ENCODE measurements at places on chromosomes 12 and 14.

- no peak for DNase-seq
Observed at GRCh38 chr14:63164108-63164683, 40.0 kb upstream of the RHOJ start.

DNA sequence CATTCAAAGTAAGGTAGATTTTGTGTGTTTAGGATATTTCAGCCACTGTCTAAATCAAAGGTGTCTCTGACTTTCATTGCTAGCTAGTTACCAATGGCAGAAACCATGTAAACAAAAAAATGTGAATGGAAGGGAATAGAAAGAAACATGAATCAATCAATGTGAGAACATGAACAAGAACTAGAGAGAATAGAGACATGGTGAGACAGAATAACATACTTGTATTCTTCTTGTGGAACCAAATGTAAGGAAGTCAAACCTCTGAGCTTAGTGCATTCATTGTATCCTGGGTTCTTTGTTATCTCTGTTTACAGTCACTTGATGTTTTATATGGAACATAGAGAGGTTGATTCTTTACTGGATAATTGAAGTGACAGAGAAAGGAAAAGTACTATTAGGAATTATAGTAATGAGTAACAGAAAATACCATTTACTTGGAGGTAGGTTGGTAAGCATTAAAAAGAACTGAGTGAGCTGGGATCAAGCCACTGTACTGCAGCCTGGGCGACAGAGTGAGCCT is 2.6 kb upstream of the WNK1 start:
- DNase-seq: no peak

DNA sequence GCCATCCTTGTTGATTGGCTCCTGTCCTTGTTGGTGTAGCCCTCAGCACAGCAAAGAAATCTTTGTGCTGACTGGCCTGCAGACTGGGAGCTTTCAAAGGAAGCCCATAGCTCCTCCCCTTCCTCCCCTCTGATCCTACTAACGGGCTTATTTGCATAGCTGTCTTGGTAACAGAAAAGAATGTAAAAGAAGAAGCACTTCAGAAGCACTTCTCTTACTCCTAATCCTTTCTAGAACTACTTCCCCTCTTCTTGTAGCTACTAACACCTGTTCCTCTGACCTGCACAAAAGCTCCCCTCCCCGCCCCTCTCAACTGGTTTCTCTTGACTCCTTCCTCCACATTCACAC is 14.3 kb upstream of the RIC8B start:
- no peak for DNase-seq

DNA sequence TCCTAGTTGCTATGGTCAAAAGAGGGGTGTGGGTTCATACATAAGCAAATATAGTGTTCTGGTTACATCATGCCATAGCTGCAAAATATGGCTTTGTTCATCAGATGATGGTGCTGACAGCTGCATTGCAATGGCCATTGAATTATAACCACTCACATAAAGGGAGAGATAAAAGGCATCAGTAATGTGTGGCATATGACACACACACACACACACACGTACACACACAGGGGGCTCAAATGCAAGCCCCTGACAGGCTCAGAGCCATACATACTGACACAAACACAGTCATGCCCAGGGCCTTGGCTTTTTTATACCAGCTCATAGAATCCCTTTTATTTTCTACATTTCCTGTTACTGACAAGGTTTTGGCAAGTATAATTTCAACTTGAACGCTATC is 698.9 kb downstream of the BCL11B start:
- DNase-seq: no peak

- DNase-seq: no peak
Observed at GRCh38 chr12:52946334-52946733, 2.6 kb upstream of the KRT18 start.

DNA sequence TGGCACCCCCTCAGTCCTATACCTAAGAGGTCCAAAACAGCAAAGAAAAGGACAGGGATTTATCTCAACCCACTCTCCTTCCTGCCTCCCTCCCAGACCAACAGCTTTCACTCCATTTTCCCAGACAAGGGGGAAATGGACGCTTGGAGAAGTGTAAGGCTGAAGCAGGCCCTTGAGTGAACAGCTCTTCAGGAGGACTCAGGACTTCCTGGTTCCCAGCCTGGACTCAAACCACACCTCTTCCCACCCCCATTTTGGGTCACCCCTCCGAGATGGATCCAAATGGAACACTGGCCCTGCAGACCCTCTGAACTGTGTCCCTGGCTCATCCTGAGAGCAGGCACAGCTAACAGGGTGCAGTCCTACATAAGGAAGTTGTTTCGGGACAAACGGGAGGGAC is 2.7 kb downstream of the KMT2D start:
- no peak for DNase-seq

- DNase-seq: no peak
Observed at GRCh38 chr14:47676315-47676617, 861 bp upstream of the MDGA2 start.

DNA sequence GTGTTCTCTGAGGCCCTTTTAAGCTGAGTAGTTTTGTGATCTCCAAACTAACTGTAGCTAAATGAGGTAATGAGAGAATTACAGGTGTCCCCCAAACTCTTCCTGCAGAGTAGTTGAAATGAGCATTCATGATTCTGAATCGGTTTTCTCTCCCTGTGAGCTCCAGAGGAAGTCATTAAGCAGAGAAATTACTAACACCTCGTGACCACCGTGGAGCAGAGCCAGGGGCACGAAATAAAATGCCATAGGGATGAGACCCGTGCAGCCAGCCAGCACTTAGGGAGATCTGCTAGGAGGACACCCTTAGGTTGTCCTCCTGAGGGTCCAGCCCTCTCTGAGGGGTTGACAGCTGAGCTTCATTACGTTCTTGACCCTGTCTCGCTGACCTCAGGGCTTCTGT is 79.5 kb downstream of the SLC25A47 start:
- peak; percentile 41 for DNase-seq

DNA sequence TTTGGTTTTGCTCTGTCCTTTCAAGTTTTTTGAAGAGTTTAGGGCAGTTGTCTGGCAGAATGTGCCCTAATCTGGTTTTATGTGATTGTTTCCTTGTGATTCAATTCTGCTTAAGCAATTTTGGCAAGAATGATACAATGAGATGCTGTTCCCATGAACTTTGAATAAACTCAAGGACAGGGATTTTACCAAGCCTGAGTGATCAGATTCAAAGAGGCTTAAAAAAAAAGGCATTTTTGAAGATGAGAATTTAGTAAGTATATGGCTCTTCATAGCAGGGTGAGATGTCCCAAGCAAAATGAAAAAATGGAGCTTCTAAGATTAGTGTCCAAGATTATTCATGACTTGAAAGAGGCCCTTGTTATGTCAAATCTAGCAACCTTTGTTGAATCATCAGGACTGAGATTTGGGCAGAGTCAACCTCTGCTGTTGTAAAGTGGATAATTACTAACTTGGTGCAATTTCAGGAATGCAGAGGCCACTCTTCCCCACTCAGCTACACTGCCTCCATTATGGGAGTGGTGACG is 180.6 kb upstream of the NUDT4 start:
- no peak for DNase-seq

DNA sequence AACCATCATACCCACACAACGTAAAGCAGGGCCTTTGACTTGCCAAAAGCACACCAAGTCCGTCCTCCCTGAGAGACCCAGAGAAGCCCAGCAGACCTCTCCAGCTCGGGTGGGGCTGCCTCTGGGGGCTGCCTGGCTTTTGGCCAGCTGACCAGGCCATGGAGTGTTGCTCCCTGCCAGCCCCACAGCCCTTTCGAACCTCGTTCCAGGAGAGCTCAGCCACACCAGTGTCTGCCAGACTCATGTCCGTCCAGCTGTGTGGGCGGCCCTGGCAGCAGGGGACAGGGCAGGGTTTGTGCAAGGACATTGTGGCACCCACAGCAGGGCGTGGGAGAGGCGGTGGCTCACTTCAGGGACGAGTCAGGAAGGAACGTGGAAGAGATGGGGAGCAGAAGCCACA is 22.6 kb upstream of the IRF2BPL start:
- no peak for DNase-seq

Measured in NCI-H1092 (cell line).